Thyroid gland (tissue), 4 donors: ENCODE measurements at places on chromosomes 11 and 22.

GRCh38 chr11:2480874-2481220 is 36.0 kb downstream of the KCNQ1 start:
- no peak for DNase-seq

- peak; percentile 45 for DNase-seq
Observed at GRCh38 chr11:61917334-61918109, at the start of gene RAB3IL1. Gene RAB3IL1, minus strand, starts transcription at chr11:61917566. Its CDS starts 199 bp downstream, at chr11:61917367.

DNA sequence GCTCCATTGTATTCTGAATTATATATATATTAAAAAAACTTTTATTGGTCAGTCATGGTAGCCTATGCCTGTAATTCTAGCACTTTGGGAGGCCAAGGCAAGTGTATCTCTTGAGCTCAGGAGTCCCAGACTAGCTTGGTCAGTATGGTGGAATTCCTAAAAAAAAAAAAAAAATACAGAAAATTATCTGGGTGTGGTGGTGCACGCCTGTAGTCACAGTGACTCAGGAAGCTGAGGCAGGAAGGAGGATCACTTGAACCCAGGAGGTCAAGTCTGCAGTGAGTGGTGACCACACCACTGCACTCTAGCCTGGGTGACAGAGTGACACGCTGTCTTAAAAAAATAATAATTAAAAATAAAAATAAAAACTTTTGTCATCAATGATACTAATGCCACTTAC is 133.2 kb downstream of the FAT3 start:
- DNase-seq, result no peak

- DNase-seq, result peak; percentile 58
Observed at GRCh38 chr11:64638018-64638665, 47.1 kb downstream of the SLC22A12 start.

DNA sequence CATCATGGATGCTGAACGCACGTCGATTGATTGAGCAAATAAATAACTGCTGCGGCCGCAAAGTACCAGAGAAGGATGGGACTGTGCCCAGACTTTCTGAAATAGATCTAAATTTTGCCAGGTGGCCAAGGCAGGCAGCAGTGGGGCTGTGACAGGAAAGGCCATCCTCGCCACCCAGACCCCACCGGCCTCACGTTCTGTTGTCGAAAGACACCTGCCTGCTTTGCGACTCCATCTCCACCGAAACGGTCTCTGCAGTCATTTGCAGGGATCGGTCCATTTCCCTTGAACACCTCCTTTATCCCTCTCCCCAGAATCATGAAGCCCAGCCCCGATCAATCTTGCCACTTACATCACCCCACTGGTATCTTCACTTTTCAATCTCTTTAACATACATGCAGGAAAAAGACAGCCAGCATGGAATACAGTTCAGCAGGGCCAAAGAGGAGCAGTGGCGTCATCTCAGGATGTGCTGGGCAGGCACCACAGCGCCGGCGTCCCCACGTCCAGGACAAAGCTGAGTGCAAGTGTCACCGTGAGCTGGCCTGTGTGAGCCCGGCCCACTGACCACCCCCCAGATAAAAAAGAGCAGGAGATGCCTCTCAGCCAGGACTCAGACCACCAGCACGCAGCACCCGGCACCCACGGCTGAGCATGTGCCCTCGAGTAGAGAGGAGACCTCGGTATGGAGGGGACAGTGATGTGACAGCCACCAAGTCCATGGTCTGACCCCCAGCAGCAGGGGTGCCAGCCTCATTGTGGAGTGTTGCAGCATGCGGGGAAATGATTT is 610.3 kb downstream of the TBC1D22A start:
- DNase-seq, result no peak

DNA sequence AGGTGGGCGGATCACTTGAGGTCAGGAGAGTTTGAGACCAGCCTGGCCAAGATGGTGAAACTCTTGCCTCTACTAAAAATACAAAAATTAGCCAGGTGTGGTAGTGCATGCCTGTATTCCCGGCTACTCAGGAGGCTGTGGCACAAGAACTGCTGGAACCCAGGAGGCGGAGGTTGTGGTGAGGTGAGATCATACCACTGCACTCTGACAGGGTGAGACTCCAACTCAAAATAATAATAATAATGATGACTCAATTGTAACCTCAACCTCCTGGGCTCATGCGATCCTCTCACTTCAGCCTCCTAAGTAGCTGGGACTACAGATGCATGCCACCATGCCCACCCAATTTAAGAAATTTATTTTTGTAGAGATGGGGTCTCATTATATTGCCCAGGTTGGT is 15.6 kb upstream of the CHRNA10 start:
- DNase-seq, result no peak

DNA sequence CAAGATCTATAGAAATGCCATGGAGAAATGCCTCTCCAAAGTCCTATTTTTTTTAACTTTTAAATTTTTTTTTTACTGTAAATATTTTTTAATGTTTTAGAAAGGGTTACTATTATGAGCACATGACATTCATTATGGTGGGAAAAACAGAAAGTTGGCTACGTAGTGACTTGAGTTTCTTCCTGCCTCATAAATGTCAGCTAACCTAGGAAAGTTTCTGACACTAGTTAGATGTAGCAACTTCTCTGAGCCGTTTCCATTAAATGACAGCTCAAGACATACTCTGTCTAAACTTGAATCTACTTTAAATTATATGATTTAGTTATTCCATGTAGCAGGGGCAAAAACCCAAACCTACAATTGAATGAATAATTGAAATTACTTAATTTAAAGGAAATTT is 18.4 kb upstream of the CTSC start:
- no peak for DNase-seq

DNA sequence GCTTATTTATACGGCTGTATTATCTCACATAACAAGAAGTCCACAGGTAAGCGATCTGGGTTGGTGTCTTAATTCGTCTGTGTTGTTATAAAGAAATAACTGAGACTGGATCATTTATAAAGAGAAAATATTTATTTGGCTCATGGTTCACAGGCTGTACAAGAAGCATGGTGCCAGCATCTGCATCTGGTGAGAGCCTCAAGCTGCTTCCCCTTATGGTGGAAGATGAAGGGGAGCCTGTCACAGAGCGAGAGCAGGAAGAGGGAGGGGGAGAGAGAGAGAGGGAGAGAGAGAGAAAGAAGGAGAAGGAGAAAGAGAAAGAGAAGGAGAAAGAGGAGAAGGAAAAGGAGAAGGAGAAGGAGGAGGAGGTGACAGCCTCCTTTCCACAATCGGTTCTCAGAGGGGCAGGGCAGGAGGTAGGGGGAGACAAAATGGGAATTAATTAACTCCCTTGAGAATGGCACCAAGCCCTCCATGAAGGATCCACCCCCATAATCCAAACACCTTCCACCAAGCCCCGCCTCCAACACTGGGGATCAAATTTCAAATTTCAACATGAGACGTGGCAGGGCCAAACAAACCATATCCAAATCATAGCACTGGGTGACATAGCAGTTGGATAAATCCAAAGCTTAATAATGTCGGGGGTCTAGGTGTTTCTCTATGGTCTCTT is 15.0 kb upstream of the TRIM44 start:
- DNase-seq, result no peak

GRCh38 chr11:2740275-2740940 is 40.6 kb upstream of the KCNQ1OT1 start:
- DNase-seq, result no peak

- no peak for DNase-seq
Observed at GRCh38 chr11:64136765-64137441, 29.0 kb downstream of the MACROD1 start.

GRCh38 chr11:118012083-118012669 is 26.0 kb downstream of the IL10RA start:
- no peak for DNase-seq

DNA sequence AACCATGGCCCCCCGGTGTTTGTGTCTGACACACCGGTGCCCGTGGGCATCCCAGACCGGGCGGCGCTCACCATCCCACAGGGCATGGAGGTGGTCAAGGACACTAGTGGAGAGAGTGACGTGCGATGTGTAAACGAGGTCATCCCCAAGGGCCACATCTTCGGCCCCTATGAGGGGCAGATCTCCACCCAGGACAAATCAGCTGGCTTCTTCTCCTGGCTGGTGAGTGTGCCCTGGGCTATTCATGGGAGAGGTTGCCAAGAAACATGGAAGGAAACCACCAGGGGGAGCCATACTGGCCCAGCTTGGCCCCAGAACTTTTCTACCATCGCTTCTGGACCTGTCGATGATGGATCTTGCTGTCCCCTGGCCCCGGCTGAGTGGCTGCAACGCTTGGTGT is 36.5 kb downstream of the PRDM11 start:
- DNase-seq, result peak; percentile 58

- DNase-seq, result no peak
Observed at GRCh38 chr11:44754876-44755555, 28.3 kb downstream of the TSPAN18 start.

GRCh38 chr11:113494021-113494420 is 18.8 kb upstream of the DRD2 start:
- no peak for DNase-seq

- DNase-seq, result no peak
Observed at GRCh38 chr11:125369808-125370207, 126.3 kb downstream of the FEZ1 start.

DNA sequence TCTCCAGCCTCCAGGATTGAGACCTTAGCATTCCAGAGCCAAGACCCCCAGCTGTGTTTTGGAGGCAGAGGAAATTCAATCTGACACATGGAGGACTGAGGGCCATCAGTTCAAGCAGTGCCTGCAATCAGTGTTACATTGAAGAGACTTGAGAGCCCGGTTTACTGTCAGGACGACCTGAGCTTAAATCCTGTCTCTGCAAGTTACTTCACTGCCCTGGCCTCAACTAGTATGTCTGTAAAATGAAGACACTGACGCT is 35.1 kb downstream of the TRIM29 start:
- no peak for DNase-seq

DNA sequence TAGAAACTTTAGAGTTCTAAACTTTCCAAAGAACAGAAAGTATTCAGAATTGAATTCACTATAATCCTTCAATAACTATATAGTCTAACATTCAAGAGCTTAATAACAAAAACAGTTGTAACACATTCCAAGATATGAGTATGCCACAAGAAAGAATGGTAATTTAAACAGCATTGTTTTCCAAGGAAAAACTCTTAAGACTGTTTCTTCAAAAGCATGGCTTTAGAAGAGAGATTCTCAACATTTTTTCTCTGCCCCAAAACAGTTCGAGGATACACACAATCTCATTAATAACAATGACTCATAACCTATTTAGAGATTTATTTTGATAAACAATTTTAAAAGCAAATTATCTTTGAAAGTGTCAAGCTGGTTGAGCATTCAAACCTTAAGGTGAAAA is 16.7 kb upstream of the ARHGAP32 start:
- DNase-seq, result no peak

DNA sequence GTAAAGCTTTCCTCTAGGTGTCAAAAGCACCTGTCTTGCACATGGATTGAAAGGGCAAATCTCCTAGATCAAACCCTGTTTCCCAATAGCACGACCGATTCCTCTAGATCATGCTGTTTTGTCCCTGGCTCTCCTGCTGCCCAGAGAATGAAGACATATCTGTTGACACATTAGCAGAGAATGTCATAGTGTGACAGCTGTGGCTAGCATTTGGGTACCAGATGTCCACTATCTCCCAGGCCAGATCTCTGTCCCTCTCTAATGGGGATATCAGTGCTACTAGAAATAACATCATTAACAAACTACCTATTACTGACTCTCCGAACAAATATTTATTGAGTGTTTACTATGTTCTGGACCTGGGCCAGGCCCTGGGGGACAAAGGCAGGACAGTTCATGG is 72.4 kb upstream of the ISX start:
- DNase-seq, result no peak

GRCh38 chr11:34314936-34315335 is 42.9 kb downstream of the ABTB2 start:
- no peak for DNase-seq

DNA sequence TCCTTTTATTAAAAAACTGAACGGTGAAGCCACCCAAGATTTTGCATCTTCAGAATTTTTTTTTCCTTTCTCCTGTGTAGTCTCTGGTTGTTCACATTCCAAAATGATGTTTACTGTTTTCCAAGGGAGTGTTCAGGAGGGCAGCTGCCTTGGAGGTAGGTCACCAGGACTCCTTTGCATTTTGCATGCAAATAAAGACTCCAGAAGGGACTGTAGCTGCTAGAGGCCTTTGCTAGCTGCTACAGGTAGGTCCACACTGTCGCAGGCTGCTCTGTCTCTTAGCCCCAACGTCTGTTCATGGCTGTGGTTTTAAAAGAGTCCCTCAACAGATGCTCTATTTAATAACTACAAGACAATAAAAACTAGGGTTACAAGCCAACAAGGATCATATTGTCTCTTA is 11.4 kb downstream of the CTSC start:
- DNase-seq, result no peak
